ENCODE measurements at places on chromosomes 16 and 17. TPM values are rescaled to one million over a fixed set of nuclear protein-coding genes. Genes with fewer than 3 reads are reported as not detected.

The SLC6A2 gene
- not detected for total RNA-seq

- no peak for DNase-seq
- peak overlapping the region; percentile 59 for H3K27ac ChIP-seq
- H3K4me1 ChIP-seq, result peaks cover 55% of the 10 kb centered on the region
- no peaks in the 10 kb centered on the region for H3K36me3 ChIP-seq
Measured at GRCh38 chr17:73341350-73342049, 29.7 kb upstream of the CDC42EP4 start.

GRCh38 chr17:66850692-66851091 lies 15.8 kb downstream of the CACNG5 start:
- H3K27me3 ChIP-seq, result no peaks in the 10 kb centered on the region
- no peak overlapping the region for H3K27ac ChIP-seq
- H3K36me3 ChIP-seq, result no peaks in the 10 kb centered on the region

DNA sequence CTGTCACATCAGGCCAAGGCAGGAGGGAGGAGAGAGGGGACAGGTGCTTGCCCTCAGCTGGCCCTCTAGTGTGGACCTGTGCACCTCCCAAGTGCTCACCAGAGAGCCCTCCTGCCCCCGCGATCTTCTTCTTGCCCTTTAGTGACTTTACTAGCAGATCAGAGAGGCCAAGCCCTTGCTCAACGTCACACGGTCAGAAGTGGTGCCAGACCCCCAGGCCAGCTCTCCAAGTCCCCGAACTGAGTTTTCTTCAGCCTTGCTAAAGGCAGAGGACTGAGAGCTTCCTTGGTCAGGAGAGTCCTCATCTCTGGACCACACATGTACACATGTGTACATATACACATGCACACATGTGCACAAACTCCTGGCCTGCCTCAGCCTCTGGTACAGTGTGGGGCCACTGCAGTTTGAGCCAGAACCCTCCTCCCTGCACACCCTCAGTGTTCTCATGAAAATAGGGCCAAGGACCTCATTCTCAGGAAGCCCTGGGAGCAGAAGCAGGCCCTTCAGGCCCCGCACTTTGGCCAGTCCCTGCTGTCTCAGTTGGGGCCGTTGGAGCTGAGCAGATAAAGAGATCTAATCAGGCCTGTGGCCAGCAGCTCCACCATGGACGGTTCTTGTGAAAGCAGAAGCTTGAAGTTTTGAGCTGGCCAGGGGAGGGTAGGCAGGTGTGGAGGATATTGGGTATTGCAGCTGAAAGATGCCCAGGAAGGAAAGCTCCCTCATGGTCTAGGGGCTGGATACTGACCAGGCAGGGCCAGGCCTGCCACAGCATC lies 7.4 kb upstream of the EPX start:
- no peaks in the 10 kb centered on the region for H3K27me3 ChIP-seq
- H3K27ac ChIP-seq, result no peak overlapping the region
- H3K4me1 ChIP-seq, result no peaks in the 10 kb centered on the region
- H3K4me3 ChIP-seq, result no peak overlapping the region

- H3K27me3 ChIP-seq, result no peaks in the 10 kb centered on the region
- H3K4me1 ChIP-seq, result peaks cover 36% of the 10 kb centered on the region
- H3K4me3 ChIP-seq, result no peak overlapping the region
Measured at GRCh38 chr16:86595983-86596605, 17.7 kb downstream of the FOXL1 start.
